ENCODE measurements at places on chromosomes 5 and 9.

DNA sequence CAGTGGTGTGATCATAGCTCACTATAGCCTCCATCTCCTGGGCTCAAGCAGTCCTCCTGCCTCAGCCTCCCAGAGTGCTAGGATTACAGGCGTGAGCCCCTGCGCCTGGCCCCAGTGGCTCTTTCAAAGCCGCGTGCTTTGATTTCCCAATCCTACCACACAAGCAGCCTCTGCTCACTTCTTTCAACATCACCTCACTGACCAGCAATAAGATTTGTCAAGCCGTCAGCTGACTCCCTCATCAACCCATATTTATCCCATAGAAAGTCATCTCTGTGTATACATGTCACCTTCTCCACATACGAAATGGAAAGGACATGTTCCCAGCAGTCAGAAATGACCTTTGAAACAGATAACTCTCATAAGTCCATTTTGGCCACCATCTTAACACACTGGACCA is 26.0 kb downstream of the SLC31A2 start:
- no peak for DNase-seq

GRCh38 chr9:121298689-121299466 is 30.9 kb downstream of the GSN start:
- peak; percentile 13 for DNase-seq

DNA sequence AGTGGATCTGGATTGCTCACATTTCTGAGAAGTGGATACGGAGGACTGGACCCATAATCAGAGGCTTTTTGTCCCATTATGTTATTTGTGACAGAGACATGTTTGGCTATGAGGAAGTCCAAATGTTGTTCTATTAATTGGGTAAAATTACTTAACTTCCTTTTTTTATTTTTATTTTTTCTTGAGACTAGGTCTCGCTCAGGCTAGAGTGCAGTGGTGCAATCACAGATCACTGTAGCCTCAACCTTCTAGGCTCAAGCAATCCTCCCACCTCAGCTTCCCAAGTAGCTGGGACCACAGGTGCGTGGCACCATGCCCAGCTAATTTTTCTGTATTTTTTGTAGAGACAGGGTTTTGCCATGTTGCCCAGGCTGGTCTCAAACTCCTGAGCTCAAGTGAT is 11.9 kb upstream of the PGGT1B start:
- no peak for DNase-seq

- DNase-seq: no peak
Observed at GRCh38 chr5:6464441-6464840, 15.8 kb downstream of the UBE2QL1 start.

- no peak for DNase-seq
Observed at GRCh38 chr5:10632110-10632761, 68.4 kb downstream of the ANKRD33B start.

DNA sequence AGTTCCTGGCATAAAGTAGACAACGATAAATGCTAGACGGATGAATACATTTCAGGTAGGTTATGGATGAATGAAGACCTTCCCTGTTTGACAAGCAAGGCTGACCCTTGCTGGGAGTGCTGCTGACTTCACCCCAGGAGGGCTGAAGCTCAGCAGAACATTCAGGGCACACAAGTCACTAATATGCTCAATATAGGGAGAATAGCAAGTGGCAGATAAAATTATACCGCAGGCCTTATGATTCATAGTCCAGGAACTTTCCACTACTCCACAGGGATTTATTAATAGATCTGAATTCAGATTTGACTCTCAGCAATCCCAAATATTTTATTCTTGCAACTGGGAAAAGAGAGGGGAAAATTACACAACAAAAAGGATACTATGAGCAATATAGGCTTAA is 38.2 kb upstream of the GRAMD2B start:
- DNase-seq: no peak

- DNase-seq: no peak
Observed at GRCh38 chr5:178318893-178319292, 86.3 kb upstream of the PHYKPL start.

DNA sequence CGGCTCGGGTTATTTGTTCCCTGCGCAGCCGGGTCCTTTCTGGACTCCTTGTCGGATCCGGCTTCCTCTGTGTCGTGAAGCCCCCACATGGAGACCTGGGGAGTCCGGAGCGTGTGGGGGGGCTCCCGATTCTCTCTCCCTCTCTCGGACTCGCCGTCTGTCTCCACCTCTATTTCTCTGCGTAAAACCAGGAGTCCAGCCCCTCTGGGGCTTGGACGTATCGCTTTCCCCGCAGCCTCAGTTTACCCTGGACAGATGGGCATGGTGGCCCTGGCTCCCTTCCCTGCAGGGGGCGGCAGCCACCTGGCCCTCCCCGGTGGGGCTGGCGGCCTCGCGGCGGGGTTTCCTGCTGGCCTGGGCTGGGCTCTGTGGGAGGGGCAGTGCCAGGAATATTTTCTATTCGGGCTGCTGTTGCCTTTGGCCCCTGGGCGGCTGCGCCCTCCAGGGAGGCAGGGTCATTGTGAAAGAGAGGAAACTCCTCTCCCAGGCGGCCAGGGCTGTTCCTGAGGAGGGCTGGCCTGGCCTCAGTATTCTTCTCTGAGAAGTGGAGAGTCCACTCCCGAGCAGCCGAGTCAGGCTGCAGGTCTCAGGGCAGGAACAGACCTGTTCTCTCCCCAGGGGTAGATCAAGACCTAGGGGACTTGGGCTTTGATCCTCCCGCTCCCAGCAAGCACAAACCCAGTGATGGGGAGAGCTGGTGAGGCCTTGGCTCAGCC is 665 bp downstream of the ASS1 start:
- DNase-seq: no peak

Data from NCI-H510A (cell line).